ENCODE measurements at places on chromosomes 5 and 9.

DNA sequence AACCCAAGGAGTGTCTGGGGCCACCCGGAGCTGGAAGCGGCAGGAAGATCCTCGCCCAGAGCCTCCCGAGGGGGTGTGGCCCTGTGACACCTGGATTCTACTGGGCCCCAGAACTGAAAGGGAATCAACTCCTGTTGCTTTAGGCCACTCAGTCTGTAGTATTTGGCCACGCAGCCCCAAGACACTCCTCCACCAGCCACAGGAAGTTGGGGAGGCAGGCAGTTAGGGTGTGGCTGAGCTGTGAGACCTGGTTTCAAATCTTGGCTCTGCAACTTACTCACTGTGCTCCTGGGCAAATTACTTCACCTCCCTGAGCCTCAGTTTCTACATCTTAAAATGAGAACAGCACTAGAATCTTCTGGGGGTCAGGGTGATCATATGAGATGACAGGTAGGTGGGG lies 119.8 kb upstream of the PPP1R26 start:
- DNase-seq: no peak

- no peak for DNase-seq
Observed at GRCh38 chr9:111041902-111042301, 3.6 kb upstream of the LPAR1 start.

GRCh38 chr5:145450286-145450885 lies 384.8 kb downstream of the PRELID2 start:
- DNase-seq: no peak

- no peak for DNase-seq
Observed at GRCh38 chr9:89885156-89885555, 280.3 kb downstream of the GADD45G start.

DNA sequence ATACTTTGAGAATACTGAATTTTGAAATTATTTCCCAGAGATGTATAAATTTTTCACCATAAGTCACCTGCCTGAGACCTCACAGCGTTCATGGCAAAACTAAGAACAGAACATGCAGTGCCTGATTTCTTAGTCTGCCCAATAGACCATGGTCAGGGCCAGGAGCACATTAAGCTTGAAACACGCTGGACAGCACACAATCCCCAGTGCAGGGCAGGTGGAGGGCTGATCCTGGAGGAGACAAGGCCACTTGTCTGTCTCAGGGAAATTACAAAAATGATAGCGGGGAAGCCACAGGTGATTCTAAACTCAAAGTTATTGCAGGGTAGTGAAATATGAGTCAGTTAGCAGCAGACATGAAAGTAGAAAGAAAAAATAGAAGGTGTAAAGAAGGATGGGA lies 18.6 kb upstream of the ENC1 start:
- no peak for DNase-seq

DNA sequence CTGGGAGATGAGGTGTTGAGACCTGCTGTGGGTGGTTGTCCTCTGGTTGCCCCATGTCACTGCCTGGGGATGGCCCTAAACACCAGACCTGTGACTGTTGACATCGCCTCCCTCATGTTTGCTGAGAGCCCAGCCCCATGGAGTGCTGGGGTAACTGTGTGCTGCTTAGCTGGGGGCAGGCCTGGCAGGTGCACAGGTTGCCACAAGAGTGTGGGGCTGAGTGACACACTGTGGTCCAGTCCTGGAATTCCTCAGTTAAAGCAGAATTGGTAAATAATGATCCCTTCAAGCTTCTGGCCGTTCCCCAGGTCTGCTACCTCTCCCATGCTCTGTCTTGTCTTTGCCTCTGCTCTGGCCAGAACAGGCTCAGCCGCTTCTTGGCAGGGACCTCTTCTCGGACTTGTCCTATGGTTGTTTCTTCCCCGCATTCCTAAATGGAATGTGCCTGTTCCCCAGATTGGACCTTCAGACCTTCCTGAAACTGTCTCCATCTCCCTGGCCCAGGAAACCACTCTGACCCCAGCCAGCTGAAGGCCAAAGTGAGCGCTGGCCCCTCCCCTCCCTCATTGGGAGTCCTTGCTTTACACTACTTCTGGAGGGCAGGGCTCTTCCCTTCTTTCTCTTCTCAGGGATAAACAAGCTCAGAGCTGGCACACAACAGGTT lies 61.2 kb upstream of the PITX1 start:
- no peak for DNase-seq

- DNase-seq: no peak
Observed at GRCh38 chr9:93267681-93268505, 84.0 kb downstream of the WNK2 start.

DNA sequence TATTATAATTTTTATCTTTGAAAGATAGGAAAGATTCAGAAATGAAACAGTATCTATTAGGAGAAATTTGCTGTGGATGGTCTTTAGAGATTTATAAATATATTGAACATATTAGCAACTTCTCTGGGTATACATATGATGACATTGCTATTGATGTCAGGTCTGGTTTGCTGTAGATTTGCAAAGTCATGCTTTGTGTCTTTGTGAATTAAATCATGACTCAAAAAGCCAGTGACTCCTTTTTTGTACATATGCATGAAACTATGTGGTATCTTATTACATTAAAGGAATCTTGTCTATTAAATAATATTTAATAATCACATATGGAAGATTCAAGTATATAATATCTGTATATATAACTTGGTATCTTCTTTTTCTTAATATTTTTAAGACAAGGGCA lies 141.9 kb downstream of the ST8SIA4 start:
- DNase-seq: no peak

DNA sequence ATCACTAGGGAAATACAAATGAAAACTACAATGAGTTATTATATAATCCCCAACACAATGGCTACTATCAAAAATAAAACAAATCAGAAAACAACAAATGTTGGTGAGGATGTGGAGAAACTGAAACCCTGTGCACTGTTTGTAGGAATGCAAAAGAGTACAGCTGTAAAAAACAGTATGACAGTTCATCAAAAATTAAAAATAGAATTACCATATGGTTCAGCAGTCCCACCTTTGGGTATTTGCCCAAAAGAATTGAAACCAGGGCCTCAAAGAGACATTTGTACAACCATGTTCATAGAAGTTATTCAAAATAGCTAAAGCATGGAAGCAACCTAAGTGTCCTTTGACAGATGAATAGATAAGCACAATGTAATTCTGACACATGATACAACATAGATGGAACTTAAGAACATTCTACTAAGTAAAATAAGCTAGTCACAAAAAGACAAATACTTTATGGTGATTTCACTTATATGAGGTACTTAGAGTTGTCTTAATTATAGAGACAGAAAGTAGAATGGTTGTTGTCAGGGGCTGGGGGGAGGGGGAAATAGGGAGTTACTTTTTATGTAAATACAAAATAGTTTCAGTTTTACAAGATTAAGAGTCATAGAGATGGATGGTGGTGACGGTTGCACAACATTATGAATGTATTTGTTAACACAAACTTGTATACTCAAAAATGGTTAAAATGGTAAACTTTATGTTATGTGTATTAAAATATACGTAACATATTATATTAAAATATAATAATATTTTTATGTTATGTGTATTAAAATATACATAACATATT lies 102.8 kb downstream of the KCTD16 start:
- no peak for DNase-seq

DNA sequence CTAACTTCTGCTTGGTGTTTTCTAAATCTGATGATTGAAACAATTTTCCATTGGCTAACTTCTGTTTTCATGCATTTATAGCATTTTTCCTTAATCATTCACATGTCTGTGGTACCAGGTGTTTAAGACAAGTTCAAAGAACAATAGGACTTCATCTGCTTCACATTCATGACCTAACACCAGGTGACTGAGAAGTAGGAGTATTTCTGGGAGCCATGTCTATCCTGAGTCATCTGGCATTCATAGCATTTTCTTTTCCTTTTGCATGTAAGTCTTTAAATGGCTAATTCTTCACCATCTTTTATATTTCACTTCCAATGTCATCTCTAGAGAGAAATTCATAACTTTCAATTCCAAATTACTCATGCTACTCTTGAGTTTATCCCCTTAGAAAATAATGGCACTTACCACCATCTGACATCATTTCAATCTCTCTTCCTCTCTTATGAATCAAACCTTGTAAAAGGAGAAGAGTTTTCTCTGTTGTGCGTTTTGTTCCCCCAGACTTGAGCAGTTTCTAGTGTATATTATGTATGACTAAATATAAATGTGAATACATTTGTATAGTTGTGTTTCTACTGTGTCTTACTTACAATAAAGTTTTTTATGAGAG lies 1196.1 kb upstream of the CDH9 start:
- DNase-seq: no peak

DNA sequence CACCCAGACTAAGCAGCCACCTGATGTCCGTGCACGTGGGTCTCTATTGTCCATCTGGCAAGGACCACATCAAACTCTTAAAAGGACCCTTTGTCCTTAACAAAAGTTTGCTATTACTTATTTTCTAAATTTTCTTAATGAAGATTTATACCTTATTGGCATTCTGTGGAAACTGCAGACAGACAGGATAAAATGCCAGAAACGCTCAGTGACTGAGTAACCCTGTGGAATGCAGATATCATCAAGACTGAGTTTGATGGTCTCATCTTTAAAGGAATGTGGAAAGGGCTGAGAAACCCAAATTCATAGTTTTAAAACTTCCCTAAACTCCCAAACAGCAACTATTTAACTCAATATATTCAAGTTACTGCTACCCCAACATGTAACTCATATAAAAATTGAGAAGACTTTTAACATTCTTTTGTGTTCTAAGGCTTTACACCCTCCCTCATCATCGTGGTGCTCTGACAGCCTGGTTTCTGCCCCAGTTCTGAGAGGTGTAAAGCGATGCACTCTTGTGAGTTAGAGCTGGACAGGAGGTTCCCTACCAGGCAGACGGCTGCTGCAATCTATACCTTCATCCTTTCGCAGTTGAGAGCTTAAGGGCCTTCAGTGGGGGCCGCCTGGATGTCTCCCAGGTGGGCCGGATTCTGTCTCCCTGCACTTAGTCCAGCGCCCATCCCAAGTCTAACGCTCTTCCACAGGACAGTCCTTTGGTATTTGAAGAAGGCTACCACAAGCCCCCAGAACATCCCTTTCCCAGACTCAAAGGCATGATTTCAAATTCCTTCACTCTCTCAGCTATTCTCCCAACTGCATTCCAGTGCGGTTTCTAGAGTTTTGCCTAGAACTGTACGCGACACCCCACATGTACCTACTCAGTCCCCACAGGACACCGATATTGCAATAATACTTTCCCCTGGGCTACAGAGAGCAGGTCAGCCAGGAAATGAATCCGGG lies 68.9 kb downstream of the DAP start:
- no peak for DNase-seq

GRCh38 chr5:78521455-78521854 lies 127.1 kb downstream of the LHFPL2 start:
- DNase-seq: no peak

DNA sequence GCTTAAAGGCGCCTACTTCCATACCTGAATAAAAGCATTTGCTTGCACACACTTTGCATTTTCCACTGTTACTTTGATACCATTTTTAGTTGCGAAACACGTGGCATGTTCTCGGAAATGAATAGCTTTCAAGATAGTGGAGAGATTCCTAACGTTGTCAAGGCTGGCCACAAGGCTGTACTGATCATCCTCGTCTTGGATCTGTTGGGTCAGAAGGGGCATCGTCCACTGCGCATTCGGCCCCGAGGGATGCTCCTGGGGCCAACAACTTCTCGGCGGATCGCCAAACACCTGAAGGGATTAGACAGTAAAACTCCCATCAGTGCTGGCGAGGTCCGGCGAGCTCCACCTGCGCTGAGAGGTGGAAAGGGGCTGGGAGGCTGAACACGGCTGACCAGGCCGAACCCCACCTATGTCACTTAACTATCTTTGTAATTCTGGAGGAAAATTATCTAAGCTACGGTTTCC lies 599 bp downstream of the RAD1 start:
- DNase-seq: peak; percentile 3

DNA sequence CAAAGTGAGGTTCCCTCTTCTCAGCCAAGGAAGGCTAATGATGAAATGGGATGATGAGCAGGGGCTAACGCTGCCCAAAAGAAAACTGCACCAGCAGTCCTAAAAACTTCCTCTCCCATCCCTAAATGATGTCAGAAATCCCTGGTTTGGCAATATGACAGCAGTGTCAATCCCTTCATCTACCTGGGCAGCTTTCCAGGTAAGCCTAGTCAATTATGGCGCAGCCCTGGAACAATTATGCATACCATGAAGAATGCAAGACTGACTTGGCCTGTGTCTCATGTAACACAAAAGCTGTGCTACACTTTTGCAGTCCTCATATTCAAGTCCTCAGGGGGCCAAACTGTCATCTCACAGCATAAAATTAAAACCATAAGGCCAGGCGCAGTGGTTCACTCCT lies 7.0 kb downstream of the DMGDH start:
- no peak for DNase-seq

- DNase-seq: no peak
Observed at GRCh38 chr9:115759426-115759825, 394.2 kb upstream of the PAPPA start.

- no peak for DNase-seq
Observed at GRCh38 chr5:58113172-58113571, 346.7 kb downstream of the PLK2 start.

GRCh38 chr9:116335392-116335791 lies 181.8 kb downstream of the PAPPA start:
- no peak for DNase-seq

DNA sequence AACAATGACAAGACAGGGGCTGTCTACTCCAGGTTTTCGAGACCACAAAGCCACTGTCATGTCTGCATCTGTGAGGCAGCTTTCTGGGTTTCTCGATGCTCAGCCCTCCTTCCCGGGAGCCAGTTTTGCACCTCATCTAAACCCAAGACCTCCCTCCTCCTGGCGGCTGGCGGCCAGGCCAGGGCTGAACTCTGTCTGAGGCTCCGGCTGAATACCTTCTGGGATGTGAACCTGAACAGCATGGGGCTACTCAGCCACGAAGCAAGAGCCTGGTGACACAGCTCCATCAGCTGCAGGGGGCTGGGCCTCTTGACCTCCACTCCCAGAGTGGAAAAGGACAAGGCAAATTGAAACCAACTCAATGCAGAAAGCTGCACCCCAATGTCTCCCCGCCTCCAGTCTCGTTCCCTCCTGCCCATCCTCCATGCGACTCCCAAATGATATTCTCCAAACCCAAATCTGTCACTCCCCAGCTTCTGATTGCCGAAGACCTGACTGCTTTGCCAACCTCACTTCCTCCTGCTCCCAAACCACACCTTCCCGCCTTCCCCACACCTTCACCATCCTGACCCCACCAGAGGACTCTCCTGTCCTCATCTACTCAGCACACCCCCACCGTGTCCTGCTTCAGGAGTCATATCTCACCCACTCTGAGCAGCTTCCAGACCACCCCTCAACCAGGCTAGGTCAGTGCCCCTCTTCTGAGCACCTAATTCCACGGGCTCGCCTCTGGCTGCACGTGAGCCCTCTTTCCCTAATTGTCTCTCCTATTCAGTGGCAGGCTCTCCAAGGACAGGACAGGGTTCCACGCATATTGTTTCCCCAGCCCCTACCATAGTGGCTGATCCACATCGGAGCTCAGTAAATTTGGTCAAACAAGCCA lies 4.5 kb downstream of the ANKS6 start:
- no peak for DNase-seq

- no peak for DNase-seq
Observed at GRCh38 chr5:139654871-139655491, 6.8 kb downstream of the CXXC5 start.

DNA sequence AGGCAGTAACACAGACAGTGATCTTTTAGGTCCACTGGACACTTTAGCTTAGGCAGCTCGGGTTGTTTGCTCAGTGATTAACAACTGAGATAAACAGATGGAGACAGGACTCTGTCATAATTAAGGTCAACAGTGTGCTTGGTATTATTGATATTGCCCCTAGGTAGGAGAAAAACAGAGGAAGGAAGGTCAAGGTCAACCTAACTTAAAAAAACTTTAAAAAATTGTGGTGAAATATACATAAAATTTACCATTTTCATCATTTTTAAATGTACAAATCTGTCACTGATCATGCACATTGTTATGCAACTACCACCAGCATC lies 2.1 kb upstream of the HSPA4 start:
- no peak for DNase-seq

All from suppressor macrophage (primary cell).